ENCODE measurements at places on chromosomes 6 and 20.

- DNase-seq = no peak
These were observed 77.2 kb downstream of the KIF13A start for GRCh38 chr6:17910189-17910588.

DNA sequence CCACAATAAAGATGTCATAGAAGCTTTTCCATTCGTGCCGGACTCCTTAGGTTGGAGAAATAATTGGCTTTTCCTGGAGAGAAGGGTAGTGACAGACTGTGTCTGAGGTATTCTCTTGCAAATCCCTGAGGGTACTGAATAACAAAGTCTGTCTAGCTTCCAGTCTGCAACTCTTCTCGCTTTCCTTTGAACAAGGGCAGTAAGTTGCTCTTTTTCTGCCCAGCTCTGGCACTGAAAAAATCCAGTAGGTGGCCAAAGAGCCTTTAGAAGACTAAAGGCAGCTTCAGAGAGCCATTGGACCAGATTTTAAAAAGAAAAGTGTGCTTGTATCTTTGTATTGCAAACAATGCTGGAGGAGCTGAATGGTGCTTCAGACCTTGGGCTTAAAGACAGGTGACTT, 20.7 kb upstream of the RREB1 start:
- no peak for DNase-seq

DNA sequence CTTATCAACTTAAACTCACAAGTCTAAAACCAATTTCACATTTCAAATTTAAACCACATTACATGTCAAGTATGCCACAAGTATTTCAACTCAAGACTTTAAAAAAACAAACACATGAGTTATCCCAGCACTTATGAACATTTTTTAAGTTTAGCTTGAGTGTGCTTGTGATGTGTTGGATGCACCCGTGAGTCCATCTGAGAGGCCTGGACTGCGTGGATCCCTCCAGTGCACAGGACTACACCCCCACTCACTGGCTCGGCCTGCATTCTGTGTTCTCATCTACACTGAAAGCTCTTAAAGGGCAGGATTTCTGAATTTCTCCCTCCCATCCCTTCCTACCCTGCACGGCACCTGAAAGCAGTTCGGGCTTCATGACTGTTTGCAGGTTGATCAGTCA, 128.8 kb upstream of the CD93 start:
- DNase-seq = no peak

GRCh38 chr6:111980143-111980542, 73.8 kb upstream of the CCN6 start:
- DNase-seq = no peak

Measured in DMS79 treated with DMSO at 0.1 percent for 48 hours (cell line).